COLO829 (cell line): ENCODE measurements at places on chromosomes 6 and 20.

DNA sequence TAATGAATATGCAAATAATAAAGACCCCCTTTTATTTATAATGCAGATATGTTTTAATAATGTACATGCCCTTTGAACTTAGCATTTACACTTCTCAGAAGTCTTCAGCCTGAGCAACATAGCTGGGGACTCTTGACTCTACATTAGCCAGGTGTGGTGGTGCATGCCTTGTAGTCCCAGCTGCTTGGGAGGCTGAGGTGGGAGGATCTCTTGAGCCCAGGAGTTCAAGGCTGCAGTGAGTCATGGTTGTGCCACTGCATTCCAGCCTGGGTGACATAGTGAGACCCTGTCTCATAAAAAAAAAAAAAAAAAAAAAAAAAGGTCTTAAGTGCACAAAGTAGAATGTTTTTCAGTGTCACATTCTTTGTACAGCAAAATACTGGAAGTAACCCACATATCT, 17.3 kb upstream of the MAPK13 start:
- DNase-seq, result no peak

DNA sequence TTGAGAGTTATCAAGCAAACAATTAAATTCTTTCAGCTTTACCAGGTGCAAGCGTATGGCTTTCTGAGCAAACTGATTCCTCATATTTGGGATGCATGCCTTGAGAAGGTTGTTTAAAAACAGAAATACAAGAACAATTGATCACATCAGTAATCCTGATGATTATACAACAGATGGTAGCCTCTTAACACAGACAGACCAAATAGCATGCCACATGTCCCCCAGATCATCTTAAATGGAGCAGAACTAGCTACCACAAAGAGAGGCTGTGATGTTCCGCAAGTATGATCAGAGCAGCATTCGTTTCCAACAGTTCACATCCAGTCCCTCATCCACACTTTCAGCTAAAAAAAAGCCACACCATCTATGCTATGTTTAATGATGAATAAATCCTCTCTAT, 246.2 kb upstream of the NRSN1 start:
- no peak for DNase-seq

DNA sequence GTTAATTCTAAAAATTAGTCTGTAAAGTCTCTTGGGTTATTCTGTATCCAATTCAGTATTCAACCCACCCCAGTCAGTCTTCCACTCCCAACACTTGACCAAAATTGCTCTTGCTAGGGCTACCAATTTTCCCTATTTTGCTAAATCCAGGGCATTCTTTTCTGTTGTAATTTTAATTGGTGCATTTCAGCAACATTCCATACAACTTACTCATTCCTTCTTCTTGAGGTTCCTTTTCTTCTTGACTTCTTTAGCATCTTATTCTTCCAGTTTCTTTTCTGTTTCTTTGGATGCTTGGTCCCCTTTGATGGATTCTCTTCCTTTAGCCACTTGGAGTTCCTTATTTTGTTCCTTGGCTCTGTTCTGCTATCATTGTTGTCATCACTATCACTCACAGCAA, 11.2 kb upstream of the GRM1 start:
- DNase-seq, result no peak

DNA sequence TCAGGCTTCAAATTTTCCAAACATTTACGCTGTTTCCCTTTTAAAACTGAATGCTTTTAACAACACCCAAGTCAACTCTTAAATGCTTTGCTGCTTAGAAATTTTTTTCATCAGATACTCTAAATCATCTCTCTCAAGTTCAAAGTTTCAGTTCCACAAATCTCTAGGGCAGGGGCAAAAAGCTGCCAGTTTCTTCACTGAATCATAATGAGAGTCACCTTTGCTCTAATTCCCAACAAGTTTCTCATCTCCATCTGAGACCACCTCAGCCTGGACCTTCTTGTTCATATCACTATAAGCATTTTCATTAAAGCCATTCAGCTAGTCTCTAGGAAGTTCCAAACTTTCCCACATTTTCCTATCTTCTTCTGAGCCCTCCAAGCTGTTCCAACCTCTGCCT, 69.1 kb downstream of the RNF217 start:
- no peak for DNase-seq

DNA sequence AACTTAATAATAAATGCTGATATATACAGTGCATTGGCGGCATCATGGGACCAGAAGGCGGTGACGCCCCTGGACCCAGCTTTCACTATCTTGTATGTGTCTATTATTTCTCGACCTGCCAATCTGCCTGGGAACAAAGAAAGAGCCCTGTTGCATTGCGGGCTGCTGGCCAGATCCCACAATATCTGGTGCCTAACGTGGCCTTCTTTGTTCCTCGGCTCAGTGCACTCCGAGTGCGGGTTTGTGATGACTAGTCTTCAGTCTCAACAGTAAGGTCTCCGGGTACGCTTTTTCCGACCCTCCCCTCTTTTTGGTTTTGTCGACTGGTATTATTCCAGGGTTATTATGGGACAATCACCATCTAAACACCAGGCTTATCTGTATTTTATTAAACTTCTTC, 291.5 kb downstream of the TBC1D32 start:
- DNase-seq, result no peak

DNA sequence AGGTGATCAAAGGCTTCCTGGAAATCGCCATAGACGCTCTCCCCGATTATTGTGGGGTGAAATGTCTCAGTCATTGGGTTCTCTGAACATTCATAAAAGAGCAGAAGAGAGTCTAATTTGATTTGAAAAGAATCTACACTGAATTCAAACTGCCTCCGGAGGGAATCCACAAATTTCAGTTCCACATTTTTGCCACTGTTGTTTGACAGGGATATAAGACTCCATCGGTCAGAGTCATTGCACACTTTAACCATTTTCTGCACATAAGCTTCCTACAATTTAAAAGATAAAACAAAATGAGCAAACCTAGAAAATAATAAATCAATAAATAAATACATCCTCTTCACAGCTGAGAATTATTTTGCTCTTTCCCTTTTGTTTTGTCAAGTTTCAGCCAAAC, 2.3 kb downstream of the TENT5A start:
- no peak for DNase-seq

DNA sequence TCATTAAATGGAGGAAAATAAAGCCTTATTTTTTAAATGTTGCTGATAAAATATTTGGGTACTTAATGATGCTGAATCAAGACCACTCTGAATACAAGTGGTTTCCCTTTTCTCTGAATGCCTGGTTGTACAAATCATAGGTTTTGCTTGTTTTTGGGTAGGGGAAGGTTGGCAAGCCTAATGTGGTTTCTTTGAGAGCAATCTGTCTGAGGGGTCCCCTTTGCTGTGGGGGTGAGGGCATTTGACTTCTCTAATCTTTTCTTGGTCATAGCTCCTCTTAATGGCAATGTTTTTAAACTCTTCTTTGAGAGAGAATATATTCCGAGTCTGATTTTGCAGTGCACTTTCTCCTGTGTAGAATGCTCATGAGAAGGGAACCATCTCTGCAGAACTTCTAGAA, 99.2 kb downstream of the SOX4 start:
- no peak for DNase-seq

- DNase-seq, result no peak
These were observed 20.2 kb upstream of the ARFGEF2 start for GRCh38 chr20:48901326-48901725.

DNA sequence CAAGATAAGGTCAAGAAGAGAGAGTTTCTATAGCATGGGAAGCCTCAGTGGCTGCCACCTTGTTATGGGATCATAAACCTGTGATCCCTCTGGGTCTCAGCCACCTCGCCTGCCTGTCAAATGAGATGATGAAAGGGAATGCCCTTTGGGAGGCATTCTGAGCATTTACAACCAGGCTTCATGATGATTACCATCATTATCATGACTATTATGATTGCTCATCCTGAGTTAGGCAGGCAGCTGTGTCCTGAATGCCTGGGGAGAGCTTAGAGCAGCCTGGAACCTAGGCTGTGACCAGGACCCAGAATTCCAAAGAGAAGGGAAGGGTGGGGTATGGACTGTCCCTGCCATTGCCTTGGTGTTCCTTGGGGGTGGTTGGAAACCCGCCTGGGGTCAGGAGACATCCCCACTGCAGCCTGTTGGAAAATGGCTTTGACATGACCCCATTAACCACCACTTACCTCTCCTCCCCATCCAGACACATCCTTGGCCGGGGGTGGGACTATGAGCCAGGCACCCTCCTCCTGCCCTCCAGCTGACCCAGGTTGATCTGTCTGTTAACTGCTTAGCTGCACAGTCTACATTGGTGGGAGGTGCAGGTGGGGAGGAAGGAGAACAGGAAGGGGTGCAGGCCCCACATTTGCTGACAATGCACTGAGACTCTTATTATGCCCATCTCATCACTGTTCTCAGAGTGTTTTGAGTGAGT, 51.9 kb downstream of the LRFN2 start:
- DNase-seq, result no peak

GRCh38 chr20:61497029-61497627, 245.1 kb downstream of the CDH4 start:
- DNase-seq, result no peak

- DNase-seq, result no peak
These were observed 186.2 kb downstream of the ERMARD start for GRCh38 chr6:169937389-169938261.

DNA sequence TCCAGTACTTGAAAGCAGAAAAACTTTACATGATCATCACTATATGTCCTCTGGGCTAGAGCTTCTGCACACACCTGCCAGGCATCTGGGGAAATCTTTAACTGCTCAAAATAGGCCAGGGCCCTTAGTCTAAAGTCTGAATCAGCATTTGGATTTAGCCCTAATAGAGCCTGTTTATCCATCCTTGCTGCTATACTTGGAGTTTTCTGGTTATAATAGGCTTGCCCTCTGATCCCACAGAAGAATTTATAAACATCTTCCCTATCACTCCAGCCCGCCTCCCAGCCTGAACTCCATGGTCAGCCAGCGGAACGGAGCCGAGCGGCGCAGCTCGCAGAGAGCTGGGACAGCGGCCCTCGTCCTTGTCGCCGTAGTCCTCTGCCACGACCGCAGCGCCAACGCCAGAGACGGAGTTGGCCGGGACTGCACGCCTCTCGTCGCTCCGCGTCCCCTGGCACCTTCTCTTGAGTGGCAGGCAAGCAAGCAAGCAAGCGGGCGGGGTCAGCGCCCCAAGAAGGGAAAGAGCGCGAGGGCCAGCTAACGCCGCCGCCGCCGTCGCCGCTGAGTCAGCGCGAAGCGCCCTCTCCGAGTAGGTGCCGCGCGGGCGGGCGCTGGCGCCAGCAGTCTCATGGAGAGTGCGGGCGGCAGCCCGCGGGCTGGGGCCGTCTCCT, 25.4 kb upstream of the ASIP start:
- DNase-seq, result peak; percentile 40

DNA sequence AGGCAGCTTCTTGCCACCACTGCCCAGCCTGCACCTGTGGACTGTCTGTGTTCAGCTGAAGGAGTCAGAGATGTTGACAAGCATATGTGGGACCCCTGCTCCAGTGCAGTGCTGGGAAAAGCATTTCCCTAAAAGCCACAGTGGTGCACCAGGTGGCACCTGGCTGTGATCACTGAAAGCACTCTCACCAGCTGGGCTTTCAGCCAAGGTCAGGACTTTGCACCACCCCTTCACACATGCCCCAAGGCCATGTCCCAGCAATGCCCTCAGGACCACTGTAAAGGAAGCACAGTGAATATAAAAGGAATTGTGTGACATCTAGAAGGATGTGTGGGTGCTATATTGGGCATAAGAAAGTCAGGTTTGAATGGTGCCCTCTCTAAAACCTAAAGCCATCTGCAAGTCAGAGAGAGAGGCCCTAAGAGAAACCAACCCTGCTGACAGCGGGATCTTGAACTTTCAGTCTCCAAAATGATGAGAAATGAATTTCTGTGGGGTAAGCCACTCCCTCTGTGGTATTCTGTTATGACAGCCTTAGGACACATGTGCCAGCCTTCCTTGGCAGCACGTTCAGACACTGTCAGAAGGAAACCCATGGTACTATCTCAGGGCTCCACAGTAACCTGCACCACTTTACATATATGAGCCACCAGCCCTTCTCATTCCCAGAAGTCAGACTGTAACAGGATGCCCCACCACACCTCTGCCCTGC, 30.7 kb downstream of the CBLN4 start:
- no peak for DNase-seq

- no peak for DNase-seq
These were observed 6.4 kb downstream of the FUCA2 start for GRCh38 chr6:143505111-143505510.

GRCh38 chr6:161301338-161301737, 27.5 kb upstream of the AGPAT4 start:
- DNase-seq, result no peak
